SIG-M5 (cell line): ENCODE measurements at places on chromosomes 12 and 14.

DNA sequence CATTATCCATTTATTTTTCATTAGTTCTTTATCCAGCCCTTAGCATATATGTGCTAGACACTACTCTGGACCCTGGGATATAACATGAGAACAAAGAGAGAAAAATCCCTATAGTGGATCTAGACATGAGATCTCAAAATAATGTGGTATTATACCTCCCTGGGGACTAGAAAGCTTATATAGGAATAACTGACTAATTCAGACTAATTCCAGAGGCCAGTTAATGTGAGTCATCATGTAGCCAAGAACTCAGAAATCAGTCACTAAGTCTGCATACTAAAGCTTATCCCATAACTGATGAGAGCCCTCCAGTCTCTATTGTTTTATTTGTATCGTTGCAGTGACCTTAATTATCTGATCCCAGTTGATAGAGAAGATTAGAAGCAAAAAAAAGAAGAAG lies 267.1 kb upstream of the RGS6 start:
- DNase-seq, result no peak

DNA sequence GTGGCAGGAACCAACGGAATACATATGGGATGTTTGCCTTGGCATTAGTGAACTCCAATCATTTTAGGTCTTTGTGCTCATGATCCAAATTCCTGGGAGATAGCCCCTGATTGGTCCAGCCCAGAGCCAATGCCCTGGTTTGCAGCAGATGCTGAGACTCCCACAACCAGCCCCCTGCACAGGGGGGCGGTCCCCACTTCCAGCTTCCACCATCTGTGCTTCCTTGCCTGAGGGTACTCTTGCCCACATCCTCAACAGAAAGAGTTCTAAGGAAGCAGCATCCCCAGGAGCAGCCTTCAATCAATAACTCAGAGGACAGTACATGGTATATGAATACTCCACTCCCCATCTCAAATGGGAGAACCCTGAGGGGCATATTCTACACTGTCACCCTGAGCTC lies 39.7 kb upstream of the FICD start:
- no peak for DNase-seq

DNA sequence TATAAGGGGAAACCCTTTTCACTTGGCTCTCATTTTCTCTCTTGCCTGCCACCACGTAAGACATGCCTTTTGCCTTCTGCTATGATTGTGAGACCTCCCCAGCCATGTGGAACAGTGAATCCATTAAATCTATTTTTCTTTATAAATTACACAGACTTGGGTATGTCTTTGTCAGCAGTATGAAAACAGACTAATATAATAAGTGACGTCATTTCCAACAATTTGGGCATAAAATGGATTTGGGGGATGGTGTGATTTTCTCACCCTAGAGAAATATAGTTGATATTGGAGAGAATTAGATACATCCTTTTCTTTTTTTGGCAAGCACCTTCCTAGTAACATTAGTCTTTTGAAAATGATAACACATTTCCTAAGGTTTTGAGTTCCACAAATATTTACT lies 490.5 kb downstream of the TMEM132D start:
- no peak for DNase-seq

- DNase-seq, result no peak
These were observed 159.5 kb downstream of the BRMS1L start for GRCh38 chr14:35985474-35986218.

DNA sequence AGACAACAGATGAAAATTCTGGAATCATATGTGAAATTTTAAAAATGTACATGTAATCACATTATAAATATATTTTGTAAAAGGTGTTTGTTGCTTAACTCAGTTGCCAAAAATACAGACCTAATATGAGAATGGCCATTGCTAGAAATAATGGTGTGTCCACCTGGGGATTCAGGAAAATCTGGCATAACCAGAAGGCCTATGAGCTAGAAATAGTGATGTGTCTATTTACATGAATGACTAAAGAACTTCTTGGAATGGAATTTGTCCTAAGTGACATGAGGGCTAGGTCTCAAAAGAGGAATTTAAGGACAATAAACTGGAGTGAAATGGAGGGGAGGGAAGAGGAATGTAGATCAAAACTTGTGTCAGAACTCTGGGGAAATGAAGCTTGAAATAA lies 126.4 kb downstream of the PTPRR start:
- no peak for DNase-seq

DNA sequence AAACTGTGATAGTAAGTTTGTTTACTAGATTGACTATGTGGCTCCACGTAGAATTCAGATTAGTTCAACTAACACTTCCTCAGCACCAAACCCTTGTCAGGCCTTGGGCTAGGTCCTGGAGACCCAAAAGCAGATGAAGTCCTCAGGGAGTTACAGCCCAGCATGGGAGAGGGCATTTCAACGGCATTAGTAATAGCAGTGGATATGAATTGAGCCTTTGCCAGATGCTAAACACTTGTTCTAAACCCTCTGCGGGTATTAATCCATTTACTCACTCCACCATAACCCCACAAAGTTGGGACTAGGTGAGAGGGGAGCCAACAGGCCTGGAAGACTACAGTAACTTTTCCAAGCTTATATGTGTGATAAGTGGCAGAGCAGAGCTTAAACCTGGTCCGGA lies 714.6 kb downstream of the DIO2 start:
- no peak for DNase-seq
